ENCODE measurements at places on chromosomes 12 and 14.

GRCh38 chr12:92493816-92494215 lies 209.0 kb upstream of the PLEKHG7 start:
- DNase-seq: no peak

- DNase-seq: no peak
Observed at GRCh38 chr12:71460850-71461609, 21.4 kb downstream of the LGR5 start.

GRCh38 chr12:122963941-122964265 lies 2.4 kb downstream of the ABCB9 start:
- no peak for DNase-seq

GRCh38 chr12:46493150-46493833 lies 120.7 kb upstream of the SLC38A2 start:
- no peak for DNase-seq

GRCh38 chr12:106123551-106124081 lies 15.1 kb downstream of the NUAK1 start:
- no peak for DNase-seq

DNA sequence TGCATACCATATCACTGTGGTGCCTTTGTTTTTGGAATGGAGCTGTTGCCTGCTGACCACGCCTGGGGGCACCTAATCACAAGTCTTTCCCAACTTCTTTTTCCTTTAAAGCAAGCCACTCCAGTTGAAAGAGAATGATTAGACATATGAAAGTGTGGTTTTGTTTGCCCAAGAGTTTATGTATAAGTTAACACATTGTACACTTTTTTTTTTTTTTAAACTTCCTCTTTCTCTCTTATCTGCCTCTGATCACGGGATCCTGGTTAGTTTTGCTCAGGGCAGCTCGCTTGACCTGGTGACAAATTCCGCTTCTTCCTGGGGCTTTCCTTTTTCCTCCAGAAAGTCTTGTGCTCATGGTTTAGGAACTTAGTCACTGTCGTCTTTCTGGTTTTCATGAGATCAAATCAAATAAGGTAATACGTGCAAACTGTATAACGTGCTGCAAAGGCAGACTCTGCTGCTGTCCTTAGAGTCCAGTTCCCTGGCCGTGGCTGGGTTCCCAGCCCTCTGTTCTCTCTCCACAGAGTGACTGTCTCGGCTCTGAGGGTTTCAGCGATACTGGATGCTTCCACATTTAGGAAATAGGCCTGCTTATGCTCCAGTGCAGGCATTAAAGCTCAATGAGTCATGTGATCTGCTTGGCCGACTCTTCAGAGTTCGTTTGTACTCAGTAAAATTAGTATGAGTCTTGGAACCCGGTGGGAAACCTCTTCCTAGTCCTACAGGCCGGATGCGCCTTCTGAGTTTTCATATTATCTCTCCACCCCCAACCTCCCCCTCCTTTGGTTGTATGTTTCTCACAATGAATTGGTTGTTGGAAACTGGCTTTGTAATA lies 15.2 kb downstream of the RASSF3 start:
- DNase-seq: no peak

DNA sequence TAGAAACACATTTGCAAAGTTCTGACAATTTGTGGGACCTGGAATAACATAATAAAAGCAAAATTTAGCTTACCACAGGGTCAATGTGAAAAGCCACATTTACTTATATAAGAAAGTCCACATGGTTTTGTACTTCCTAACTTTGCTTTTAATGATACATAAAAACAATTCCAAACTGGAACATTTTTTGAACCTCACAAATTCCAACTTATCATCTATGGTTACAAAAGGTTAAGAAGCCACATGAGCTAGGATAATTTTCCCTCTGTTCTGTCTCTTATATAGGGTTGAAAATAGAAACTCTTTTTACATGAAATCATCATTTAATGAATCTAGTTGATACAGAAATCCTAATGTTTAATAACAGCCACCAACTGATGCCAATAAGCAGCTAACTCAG lies 8.9 kb upstream of the RERG start:
- DNase-seq: no peak

- no peak for DNase-seq
Observed at GRCh38 chr12:44972746-44973421, 78.0 kb downstream of the DBX2 start.

DNA sequence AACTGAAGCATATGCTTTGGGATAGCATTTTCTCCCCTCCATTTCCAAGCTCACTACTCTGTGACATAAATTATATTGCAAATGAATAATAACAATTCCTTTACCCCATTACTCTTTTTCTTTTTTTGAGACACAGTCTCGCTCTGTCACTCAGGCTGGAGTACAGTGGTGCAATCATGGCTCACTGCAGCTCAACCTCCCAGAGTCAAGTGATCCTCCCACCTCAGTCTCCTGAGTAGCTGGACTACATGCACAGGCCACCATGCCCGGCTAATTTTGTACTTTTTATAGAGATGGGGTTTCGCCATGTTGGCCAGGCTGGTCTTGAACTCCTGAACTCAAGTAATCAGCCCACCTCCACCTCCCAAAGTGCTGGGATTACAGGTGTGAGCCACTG lies 49.2 kb upstream of the GTF2A1 start:
- DNase-seq: no peak

- no peak for DNase-seq
Observed at GRCh38 chr12:105585107-105585506, 254.6 kb downstream of the C12orf75 start.

GRCh38 chr12:47349137-47350061 lies 269.6 kb upstream of the AMIGO2 start:
- no peak for DNase-seq

- DNase-seq: no peak
Observed at GRCh38 chr12:106080041-106080790, 58.5 kb downstream of the NUAK1 start.

DNA sequence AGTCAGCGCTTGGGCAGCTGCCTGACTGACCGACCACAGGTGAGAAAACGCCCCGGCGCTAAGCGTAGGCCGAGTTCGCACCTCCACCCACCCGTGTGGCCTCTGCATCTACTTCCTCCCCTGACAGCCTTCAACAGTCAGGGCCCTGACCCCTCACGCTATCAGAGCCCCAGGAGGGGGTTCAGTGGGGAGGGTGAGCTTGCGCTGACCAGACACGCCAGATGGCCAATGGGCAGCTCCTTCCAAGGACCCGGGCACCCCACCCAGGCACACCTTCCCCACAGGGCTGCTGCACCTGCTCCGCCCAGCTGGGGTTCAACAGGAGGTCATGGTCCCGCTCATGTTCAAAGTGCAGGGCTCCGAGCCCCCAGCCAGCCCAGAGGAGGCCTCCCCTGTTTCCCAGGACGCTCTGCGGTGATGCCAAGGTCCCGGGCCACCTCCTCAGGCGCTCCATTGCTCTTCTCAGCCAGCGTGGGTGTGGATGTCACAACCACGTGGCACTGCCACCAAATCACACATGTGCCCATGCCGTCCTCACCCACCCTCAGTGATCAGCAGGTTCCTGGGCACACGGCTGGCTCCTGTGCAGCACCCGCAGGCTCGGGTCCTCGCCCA lies 48.7 kb upstream of the BCL11B start:
- DNase-seq: no peak

DNA sequence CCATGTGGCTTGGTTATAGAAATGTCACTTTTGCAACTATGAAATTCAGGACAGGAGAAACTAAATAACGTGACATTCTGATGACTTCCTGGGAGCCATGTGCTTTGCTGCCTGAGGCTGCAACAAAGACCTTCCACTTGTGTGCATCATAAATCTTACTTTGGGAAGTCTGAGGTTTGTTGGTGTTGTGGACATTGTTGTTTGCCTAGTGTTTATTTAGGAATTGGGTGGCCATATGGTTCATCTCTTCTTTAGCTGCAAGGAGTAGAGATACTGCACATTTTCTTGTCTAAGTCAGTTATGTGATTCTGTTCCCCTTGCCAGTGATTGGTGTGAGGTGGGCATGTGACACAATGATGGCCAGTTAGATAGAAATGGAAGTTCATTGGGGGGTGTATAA lies 167.3 kb upstream of the SSTR1 start:
- DNase-seq: no peak

DNA sequence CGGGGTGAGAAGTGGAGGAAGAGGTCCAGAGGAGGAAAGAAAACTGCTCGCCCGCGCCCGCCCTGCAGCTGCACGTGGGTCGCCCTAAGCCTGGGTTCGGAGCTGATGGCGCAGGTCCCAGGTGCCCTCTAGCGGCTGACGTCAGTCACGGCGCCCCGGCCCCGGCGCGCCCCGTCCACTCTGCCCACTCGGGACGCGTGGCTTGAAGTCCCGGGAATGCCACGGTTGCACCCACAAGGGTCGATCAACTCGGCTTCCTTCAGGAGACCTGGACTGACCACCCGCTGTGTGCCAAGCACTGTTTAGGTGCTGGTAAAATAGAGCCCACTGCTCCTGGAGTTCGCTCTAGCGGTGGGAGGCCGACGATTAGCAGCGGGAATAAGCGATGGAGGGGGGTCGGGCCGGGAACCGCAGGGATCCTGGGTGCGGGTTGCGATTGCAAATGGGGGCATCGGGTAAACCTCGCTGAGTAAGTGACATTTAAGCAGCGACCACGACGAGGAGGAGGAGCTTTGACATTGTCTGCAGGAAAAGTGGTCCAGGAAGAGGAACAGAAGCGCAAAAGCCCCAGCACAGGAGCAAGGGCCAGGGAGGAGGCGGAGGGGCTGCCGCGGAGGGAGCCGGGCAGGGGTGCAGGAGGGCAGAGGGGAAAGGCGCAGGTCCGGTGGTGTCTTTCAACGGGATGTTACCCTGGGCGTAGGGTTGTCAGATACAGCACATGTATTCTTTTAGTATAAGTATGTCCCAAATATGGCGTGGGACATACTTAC lies 5.1 kb upstream of the ZNF839 start:
- DNase-seq: peak; percentile 62

DNA sequence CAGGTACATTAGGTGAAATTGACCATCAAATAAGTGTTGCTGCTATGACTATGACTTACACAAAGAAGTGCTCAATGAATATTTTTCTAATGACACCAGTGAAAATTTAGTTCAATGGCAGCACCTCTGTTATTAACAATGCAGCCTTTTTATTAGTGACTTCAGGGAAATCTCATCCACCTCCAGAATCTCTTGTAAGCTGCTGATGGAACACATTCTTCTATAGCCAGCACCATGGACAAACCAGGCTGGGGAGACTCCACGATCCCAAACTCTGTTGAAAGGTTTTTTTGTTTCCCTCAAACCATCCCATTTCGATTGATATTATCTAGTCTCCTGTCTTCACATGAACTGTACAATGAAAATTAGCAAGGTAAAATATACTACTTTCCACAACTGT lies 265.9 kb downstream of the ITPR2 start:
- no peak for DNase-seq

DNA sequence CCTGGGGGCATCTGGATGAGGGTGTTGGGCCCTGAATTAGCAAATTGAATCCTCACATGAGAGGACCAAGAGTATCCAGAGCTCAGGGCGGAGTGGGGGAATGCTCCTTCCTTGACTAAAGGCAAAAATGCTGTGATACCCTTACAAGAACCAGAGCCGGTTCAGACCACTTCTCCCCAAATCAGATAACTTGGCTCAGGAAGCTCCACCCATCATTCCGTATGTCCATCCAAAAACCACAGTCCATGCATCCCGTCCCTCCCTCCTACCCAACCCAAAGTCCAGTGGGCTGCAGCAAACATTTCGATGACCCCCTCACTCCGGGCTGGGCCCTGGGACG lies 22.4 kb downstream of the DIO3 start:
- no peak for DNase-seq

DNA sequence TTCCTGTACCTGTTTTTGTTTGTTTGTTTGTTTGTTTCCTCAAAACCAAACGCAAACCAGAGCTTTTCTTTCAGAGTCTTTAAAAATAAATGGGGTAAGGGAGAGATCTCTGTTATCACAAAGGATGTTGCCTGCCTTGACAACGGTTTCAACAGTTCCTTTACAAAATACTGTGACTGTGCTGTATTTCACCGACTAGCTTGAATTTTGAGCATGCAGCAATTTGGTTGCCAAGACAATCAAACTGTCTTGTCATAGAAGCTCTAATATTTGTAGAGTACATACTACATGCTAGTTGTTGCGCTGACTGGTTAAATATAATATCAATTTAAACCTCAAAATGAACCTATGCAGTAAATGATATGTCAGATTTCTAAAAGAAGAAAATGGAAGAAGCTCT lies 22.4 kb upstream of the TCP11L2 start:
- no peak for DNase-seq

DNA sequence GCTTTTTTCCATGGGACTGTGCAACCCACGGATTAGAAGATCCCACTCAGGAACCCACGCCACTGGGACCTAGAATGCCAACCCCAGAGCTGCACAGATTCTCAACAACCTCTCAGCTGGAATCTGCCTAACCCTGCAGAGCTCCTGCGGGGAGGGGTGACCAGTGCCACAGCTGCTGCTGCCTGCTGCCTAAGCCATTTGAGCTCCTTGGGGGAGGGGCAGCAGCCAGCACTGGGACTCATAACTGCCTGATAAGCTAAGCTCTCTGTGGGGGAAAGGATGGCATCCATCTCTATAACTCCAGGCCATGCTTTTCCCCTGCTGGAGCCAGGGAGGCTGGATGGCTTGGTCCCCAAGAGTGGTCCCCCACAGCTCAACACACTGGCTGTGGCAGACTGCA lies 182.8 kb downstream of the SLC5A8 start:
- DNase-seq: no peak

- no peak for DNase-seq
Observed at GRCh38 chr14:34971801-34972200, 11.0 kb upstream of the SRP54 start.

DNA sequence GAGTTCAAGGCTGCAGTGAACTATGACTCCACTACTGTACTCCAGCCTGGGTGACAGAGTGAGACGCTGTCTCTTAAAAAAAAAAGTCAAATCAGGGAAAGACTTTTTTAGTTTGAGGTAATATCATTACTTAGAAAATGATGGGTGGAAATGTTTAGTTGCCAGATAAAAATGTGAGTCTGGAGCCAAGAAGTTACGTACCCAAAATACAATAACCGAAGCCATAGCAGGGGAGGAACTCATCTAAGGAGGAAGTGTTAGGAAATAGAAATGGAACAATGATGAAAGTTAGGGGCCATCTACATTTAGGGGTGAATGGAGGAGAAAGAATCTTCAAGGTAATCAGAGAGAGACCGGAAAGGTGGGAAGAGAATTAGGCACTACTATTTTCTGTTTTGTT lies 98.8 kb downstream of the DACT1 start:
- no peak for DNase-seq

DNA sequence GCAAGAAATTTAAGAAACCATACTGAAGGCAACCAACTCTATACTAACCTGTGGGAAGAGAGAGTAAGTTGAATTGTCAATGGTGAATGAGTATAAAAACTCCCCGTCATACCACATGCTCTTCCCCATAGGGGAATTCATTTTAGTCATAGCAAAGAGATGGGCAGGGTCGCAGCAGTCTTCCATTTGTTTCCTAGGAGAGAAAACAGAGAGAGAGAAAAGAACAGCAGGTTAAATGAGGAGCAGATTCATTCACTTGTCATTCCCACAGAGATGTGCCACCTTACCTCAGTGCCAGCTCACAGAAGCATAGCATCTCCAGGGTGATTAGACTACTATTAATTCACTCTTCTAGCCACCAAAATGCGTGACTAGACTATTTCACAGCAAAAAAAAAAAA lies 47.4 kb downstream of the ST8SIA1 start:
- DNase-seq: no peak

GRCh38 chr12:25904442-25904841 lies 54.0 kb upstream of the RASSF8 start:
- DNase-seq: no peak

Data from activated naive CD8-positive, alpha-beta T cell treated with anti-CD3 and anti-CD28 coated beads, Interleukin-2, amount 50 U/mL, for 16 hours (primary cell).